Right ventricle myocardium superior (tissue), 1 donor: ENCODE measurements at places on chromosomes 16 and 17. TPM values are rescaled to one million over a fixed set of nuclear protein-coding genes. Genes with fewer than 3 reads are reported as not detected.
A peak's percentile ranks its signal among the peaks of the same experiment; 100 is the strongest.

The CCL15 gene
- not detected for total RNA-seq

The MMP28 gene
- 1.2 TPM for total RNA-seq

DNA sequence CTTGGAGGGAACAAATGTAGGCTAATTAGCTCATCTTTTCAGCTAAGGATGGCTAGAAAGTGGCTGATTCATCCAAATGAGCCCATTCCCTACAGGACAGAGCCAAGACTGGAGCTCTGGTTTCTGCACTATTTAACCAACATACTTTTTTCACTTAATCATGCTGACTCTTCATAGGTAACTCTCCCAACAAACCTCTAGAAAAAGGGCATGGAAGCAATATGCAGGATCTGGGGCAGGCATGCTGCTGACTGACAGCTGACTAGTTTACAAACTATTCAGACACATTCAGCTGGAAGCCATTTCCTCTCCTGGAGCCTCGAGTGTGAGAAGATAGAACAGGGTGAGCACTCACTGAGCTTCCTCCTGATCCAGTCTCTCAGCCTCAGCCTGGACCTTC is 6.2 kb downstream of the BECN1 start:
- no peak for DNase-seq

The CDRT15 gene
- not detected for total RNA-seq

GRCh38 chr17:40068917-40069750 is 6.4 kb downstream of the THRA start:
- DNase-seq, result peak; percentile 96

The PRSS22 gene
- total RNA-seq, result not detected

The MMP2 gene
- 102 TPM for total RNA-seq

The SHISA9 gene
- total RNA-seq, result 0.24 TPM

The CLEC18C gene
- not detected for total RNA-seq

The PLEKHM1 gene
- total RNA-seq, result 23.2 TPM

DNA sequence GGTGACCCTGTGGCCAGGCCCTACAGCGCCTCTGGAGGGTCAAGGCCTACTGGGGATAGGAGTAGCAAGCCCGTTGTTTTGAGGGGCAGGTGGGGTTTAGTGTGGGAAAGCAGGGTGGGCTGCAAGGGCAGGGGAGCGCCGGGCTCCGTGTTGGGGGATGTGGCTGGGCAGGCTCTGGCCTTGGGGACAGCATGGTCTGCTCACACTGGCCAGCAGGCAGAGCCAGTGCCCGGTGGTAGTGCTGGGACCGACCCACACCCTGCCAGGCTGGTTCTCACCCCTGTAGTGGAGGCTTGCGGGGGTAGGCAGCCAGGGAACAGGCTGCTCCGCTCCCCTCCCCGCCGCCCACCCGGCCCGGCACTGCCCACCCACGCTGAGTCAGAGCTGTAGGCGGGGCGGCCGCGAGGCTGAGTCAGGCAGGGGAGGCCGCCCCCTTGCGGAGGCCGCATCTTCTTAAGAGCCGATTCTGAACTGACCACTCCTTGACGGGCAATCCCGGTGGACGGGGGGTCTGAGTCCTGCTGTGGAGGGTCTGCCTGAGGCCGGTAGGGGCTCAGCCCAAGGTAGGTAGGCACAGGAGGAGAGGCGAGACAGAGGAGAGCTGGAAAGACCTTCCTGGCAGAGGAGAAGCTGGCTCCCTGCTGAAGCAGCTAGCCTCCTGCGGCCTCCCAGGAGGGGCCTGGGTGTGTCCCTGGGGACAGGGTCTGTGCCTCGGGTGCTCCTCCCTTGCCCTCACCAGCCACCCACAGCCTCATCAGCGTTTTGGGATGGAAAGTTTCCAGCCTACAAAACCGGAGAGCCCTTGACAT is 62.4 kb downstream of the BAIAP2 start:
- peak; percentile 89 for DNase-seq

- no peak for DNase-seq
Measured at GRCh38 chr16:55035956-55036355, 105.3 kb downstream of the IRX5 start.

The FBXL20 gene
- 12.1 TPM for total RNA-seq

GRCh38 chr16:72560617-72561016 is 388.7 kb upstream of the PMFBP1 start:
- DNase-seq, result no peak

GRCh38 chr17:50806141-50806643 is 29.2 kb upstream of the WFIKKN2 start:
- DNase-seq, result no peak

The NHERF1 gene
- total RNA-seq, result 13.7 TPM

DNA sequence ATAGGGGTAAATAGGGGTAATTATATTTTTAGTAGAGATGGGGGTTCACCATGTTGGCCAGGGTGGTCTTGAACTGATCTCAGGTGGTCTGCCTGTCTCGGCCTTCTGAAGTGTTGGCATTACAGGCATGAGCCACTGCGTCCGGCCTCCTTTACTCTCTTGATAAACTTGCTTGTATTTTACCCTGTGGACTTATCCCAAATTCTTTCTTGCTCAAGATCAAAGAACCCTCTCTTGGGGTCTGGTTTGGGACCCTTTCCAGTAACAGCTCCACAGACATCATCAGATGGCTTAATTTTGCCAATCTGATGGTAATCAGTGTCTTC is 5.6 kb upstream of the C1QTNF1 start:
- DNase-seq, result no peak

- DNase-seq, result no peak
Measured at GRCh38 chr16:88194397-88195268, 188.1 kb upstream of the ZNF469 start.

DNA sequence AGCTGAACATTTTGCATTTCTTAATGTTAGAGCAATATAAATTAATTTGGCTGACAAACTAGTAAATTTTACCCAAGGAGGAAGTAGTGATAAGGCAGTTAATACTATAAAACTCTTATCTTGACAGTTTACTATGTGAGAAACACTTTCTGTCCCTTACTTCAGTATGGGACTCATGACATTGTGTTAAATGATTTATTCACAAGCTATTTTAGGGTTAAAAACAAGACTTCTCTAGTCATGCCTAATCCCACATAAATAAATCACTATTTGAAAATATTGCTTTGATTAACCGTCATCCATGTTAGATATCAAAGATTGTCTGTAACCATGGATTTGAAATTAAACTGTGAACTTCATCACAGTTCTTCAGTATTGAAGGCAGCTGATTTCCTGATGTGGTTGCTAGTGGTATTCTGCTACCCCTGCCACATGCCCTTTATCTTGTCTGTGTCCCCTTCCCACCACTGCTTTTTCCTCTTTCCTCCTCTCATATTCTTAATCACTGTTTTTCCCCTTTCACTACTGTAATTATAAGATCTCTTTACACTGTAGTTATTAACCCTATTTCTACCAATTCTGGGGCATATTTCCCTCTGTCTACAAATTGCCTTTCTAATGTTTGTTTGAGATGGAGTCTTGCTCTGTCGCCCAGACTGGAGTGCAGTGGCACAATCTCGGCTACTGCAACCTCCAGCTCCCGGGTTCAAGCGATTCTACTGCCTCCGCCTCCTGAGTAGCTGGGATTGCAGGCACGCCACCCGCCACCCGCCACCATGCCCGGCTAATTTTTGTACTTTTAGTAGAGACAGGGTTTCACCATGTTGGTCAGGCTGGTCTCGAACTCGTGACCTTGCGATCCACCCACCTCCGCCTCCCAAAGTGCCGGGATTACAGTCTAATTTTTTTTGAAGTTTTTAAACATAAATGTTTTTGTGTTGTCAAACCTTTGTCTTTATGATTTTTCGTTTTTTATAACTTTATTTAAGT is 95.6 kb downstream of the STXBP4 start:
- no peak for DNase-seq

- no peak for DNase-seq
Measured at GRCh38 chr16:28064706-28065249, 1.3 kb upstream of the GSG1L start.

- DNase-seq, result no peak
Measured at GRCh38 chr17:2644971-2645370, 51.5 kb downstream of the PAFAH1B1 start.

DNA sequence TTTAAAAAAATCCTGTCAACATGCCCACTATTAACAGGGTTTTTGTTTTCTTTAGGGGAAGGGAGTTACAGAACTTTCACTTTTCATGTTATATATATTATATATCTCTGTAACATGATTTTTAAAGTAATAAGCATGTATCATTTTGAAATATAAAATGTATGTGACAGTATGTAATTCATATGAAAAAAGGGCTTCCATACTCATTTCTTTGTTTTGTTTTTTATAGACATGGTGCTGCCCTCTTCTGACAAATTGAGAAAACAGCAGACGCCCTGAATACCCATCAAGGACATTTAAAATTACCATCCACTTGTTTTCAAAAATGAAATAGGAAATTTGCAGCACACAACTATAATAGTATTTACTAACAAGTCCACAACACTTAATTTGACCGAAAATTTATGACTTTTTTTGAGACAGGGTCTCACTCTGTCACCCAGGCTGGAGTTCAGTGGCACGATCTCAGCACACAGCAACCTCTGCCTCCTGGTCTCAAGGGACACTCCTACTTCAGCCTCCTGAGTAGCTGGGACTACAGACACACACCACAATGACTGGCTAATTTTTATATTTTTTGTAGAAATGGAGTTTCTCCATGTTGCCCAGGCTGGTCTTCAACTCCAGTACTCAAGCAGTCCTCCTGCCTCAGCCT is 30.4 kb downstream of the CFDP1 start:
- no peak for DNase-seq

The CYB5B gene
- 55.4 TPM for total RNA-seq
